ENCODE measurements at places on chromosomes 7 and 10.

- DNase-seq = no peak
Measured at GRCh38 chr10:29469481-29470354, 165.1 kb downstream of the SVIL start.

DNA sequence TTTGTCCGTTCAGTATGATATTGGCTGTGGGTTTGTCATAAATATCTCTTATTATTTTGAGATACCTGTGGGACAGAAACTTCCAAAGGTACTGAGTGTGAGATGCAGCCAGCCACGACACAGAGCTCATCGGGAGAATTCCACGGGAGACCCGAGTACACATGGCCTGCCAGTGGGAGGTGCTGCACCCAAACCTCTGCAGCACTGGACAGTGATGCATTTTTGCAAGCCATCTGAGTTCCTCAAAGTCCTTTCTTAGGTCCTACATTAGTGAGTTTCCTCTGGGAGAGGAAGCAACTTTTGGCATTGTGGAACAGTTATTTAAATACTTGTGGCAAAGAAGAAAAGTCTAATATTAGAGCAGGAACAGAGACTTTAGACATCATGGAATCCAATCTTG is 77.5 kb downstream of the ARID5B start:
- no peak for DNase-seq

GRCh38 chr10:49593564-49593875 is 16.6 kb upstream of the SLC18A3 start:
- no peak for DNase-seq

GRCh38 chr7:44268671-44269070 is 56.7 kb downstream of the CAMK2B start:
- DNase-seq = no peak

DNA sequence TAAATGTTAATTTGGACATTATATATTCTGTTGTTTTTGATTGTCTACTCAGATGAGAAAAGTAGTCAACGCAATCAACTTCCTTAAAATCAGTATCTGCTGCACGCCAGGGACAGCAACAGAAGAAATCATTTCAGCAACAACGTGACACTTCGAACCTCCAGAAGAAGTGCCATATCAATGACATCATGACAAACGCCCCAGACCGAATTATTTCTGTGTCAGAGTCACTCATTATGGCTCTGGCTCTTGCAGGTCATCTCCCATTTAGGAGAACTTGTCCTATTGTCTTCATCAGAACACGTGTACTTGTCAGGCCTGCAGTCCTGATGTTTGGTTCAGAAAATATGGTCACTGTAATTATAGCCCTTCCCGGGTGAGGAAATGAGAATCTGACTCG is 276.3 kb downstream of the ADARB2 start:
- DNase-seq = no peak

- DNase-seq = no peak
Measured at GRCh38 chr10:100969187-100970075, at the start of gene SEMA4G. TSS of gene SEMA4G (plus strand) at chr10:100969504. CDS start at chr10:100972913, 3,409 bp downstream.

- no peak for DNase-seq
Measured at GRCh38 chr10:29524294-29524693, 110.5 kb downstream of the SVIL start.

- no peak for DNase-seq
Measured at GRCh38 chr7:128755819-128756476, 16.8 kb downstream of the CALU start.

GRCh38 chr7:24724451-24725190 is 32.6 kb downstream of the GSDME start:
- DNase-seq = no peak

DNA sequence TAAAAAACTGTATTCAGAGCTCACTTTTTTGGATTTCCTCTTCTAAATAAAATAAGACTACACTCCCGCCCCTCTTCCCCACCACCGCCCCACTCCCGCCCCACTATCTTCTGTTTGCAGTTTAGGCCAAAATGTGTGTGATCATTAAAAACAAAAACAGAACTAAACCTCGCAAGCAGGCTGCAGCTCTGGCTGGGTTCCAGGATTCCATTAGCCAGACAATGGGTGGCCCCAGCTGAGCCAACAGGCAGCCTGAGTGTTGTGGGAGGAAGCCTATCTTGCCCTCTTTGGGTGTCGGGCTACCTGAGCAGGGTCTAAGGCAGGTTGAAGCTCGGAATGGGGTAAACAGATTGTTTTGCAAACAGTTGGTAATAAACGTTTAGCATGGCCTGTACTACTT is 41.7 kb downstream of the ARL4A start:
- DNase-seq = no peak

DNA sequence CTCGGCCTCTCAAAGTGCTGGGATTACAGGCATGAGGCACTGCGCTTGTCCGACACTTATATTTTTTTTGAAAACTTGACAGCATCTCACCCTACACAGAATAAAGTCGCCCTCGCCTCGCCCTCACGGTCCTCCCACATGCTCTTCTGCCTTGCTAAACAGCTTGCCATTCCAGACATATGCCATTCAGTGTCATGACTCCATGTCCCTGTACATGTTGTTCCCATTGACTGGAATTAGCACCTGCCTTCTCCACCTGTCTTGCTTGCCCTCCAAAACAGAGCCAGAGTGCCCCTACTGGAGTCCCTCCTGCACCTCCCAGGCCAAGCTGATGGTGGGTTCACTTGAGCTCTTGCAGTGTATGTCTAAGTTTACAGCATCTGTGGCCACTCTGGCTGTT is 6.2 kb downstream of the NIPSNAP2 start:
- DNase-seq = no peak

- no peak for DNase-seq
Measured at GRCh38 chr7:109059089-109059488, 489.4 kb downstream of the DNAJB9 start.

GRCh38 chr10:133520193-133520738 is 6.9 kb upstream of the CYP2E1 start:
- DNase-seq = no peak

DNA sequence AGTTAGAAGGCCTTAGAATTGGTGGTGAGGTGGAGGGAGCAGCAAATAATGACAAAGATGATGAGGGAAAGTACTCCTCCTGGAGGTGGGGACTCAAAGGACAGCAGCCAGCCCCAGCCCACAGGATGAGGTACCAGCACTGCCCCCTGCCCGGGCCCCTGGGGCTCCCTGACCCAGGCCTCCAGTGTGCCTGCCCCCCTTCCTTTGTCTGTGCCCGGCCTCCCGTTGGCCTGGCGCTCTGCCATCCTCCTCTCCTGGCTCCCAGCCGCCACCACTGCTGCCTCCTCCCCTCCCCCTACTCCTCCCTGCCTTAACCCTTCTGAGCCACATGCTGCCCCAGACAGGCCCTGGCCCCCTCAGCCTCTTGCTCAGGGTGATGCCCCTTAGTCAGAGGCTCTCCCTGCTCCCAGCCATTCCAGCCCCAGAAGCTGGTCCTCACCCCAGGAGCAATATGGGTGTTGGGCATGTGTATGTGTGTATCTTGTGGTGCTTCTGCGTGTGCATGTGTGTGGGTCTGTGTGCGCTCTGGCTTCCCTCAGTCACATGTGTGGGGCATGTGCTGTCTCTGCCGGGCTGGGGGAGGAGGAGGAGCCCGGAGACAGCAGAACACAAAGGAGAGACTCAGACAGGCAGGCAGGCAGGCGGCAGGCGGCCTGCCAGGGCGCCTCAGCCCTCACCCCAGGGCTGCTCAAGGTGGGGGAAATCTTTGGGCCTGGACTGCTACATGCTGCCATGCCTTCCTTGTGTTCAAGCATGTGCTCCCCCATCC is 2.6 kb downstream of the LDB1 start:
- no peak for DNase-seq

DNA sequence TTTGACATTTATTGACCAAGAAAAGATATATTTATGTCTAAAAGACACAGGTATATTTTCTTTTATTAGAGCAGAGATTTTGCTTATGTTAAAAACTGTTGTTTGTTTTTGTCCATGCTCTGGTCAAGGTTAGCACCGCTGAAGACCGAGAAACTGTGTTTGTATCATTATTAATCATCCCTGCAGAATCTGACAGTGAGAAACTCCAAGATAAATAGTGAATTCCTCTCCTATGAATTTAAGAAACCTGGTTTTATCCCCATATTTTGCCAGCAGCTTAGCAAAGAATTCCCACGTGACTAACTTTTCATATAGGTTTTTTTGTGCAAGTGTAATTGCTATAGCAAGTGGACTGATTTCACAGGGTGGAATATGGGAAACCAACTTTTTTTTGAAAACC is 77.6 kb downstream of the FRMD4A start:
- no peak for DNase-seq

GRCh38 chr7:93442478-93443224 is 131.9 kb downstream of the CALCR start:
- DNase-seq = no peak

- DNase-seq = no peak
Measured at GRCh38 chr10:25694971-25695370, 239.1 kb upstream of the MYO3A start.

DNA sequence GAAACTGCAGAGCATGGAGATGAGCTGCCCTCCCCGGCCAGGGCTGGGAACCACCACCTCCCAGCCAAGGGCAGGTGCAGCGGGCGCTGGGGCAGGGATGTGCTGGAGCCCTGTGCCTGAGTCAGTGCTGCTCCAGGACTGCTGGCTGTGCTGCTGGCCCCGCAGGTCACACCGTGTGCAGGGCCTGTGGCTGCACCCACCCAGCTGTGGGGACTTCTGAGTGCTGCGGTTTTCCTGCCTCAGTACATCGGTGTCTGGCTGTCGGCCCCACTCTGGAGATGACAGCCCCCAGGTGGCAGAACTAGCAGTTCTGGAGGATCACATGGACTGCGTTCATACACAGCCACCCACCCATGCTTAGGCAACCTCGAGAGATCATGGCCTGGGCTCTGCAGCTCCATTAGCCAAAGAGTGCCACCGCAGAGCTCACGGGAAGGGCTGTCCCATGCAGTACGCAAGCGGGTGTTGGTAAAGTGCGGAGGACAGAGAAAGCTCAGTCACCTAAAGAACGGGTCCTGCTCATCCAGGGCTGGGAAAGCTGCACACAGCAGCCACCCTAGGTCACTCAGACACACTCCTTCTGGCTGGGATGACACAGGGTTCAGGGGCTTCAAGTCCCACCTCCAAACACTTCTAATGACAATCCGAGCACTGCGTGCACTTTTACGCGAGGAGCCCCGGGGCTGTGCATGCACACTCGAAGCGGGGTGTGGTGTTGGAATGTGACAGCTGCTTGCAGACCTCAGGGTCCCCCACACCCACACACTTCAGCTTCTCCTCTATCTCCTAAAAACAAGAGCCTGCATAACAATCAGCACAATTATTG is 198.1 kb upstream of the PPP2R2D start:
- DNase-seq = no peak

DNA sequence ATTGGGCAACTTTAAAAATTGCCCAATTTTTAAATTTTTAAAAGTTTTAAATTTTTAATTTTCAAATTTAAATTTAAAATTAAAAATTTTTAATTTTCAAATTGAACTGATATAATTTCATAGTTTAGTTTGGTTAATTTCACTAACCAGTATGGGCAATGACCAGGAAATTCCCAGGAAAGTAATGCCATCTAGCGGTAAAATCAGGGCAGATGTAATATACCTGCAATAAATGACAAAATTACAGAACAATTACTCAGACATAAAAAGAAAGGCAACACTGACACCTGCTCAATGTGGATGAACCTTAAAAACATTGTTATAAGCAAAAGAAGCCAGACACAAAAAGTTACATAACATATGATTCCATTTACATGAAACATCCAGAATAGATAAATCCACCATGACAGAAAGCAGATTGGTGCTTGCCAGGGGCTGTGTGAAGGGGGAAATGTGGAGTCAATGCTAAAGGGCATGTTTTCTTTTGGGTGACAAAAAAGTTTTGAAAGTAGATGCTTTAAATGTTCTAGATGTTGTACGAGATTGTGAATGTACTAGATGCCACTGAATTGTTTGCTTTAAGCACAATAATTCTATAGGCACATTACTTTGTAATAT is 28.6 kb upstream of the SLC16A12 start:
- no peak for DNase-seq

GRCh38 chr10:10093021-10093420 is 924.7 kb upstream of the CELF2 start:
- DNase-seq = no peak

DNA sequence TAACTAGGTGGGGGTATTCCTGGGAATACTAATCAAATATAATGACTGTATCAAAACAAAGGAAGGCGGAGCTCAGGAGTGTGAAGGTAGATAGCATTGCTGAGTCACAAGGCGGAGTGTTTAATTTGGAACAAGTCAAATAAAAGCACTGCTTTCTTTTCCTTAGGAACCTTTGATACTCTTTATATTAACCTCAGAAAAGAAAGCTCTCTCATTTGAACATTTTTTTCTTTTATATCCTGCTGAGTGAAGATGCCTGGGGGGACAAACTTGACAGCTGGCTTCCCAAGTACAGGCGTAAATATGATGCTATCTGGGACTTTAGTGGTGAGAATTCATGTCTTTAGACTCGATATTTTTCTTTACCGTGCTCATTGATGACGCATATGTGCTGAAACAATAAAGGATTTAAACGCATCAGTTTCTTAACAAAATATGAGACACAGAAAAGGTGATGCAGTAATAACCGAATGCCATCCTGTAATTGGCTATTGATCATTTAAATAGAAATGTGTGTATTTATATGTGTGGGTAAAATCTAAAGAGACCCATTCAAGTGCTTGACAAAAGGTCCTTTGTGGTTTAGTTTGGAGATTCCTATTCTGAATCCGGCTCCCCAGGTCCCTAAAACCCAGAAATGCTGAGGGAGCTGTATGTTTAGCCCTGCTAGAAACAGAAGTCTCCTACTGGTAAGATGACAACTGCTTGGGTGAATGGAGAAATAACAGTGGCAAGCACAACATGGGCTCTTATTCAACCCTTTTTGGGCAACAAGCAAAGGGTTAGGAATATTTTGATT is 102.7 kb downstream of the PRTFDC1 start:
- DNase-seq = no peak

DNA sequence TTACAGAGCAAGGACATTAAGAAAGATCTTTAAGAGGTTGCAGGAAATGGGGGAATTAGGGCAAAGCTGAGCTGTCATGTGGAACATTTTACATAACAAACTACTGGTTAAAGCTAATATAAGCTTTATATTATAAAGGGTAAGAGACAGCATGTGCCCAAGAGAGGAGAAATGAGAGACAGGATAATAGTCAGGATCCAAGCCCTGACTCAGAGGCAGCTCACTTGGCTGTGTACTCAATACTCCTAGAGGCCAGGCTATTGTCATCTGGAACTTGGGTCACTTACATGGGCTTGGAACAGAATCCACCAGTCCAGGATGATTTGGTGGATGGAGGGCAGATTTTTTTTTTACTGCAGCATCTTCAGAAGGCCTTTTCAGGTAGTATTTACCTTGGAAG is 418.6 kb upstream of the ZMIZ1 start:
- DNase-seq = no peak

GRCh38 chr10:110456523-110457091 is 41.1 kb upstream of the DUSP5 start:
- no peak for DNase-seq

- DNase-seq = no peak
Measured at GRCh38 chr7:64581391-64581790, 18.5 kb upstream of the ZNF680 start.

- DNase-seq = no peak
Measured at GRCh38 chr7:82234457-82235049, 209.0 kb downstream of the CACNA2D1 start.

GRCh38 chr10:42816912-42817311 is 34.3 kb downstream of the BMS1 start:
- DNase-seq = no peak

Data from SIG-M5 (cell line).